ENCODE measurements at places on chromosomes 2 and 18. TPM values are rescaled to one million over a fixed set of nuclear protein-coding genes. Genes with fewer than 3 reads are reported as not detected.

- no peak for DNase-seq
Measured at GRCh38 chr18:50560681-50561629, 1.1 kb downstream of the MAPK4 start.

GRCh38 chr2:222465746-222466145 is 41.4 kb downstream of the SGPP2 start:
- DNase-seq, result no peak

DNA sequence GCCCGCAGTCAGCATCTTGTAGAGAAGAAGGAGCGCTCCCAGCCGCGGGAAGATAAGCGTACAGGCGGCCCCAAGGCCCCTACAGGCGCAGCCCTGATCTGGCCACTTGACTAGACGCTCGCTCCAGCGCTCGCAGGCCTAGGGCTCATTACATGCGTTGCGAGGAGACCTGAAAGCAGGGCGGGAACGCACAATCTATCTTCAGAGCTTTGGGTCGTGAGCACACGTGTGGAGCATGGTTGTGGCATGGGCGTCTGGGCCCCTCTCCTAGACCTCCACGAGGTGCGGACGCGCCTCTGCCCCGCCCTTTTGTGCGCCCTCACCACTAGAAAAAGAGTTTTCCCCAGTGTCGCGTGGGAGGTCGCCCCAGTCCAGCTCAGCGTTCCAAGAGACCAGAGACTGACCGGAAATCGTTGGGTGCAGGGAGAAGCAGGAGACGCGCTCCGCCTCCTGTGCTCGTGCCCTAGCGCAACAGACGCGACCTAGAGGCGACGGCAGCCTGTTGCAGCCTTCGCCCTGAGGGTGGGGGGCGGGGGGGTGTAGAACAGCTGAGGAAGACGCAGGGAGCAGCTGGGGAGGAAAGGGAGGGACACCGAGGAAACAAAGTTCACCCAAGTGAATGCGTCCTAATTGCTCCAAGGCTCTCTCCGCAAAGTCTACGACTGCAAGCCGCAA is 12.6 kb downstream of the NR4A2 start:
- no peak for DNase-seq

DNA sequence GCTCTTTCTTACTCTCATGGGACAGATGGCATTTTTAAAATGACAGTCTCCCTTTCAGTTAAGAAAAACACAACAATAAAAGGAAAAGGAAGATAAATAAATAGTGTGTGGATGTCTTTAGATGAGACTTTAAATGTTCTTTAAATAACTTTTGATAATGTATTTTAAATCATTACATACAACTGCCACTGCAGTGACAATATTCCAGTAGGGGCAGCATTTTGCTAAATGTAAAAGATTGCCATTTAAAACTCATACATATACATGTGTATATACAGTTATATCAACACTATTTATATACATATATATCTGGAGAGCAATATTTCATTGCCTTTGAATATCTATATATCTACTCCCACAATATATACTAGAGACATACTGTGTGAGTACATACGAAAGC is 90.7 kb downstream of the INO80D start:
- no peak for DNase-seq

GRCh38 chr2:1869248-1869647 is 124.9 kb upstream of the PXDN start:
- no peak for DNase-seq

GRCh38 chr2:173058673-173059072 is 17.0 kb upstream of the MAP3K20 start:
- no peak for DNase-seq

GRCh38 chr2:217357886-217358620 is 498.2 kb upstream of the TNP1 start:
- no peak for DNase-seq

- DNase-seq, result no peak
Measured at GRCh38 chr2:33212151-33212550, 264.3 kb upstream of the RASGRP3 start.

DNA sequence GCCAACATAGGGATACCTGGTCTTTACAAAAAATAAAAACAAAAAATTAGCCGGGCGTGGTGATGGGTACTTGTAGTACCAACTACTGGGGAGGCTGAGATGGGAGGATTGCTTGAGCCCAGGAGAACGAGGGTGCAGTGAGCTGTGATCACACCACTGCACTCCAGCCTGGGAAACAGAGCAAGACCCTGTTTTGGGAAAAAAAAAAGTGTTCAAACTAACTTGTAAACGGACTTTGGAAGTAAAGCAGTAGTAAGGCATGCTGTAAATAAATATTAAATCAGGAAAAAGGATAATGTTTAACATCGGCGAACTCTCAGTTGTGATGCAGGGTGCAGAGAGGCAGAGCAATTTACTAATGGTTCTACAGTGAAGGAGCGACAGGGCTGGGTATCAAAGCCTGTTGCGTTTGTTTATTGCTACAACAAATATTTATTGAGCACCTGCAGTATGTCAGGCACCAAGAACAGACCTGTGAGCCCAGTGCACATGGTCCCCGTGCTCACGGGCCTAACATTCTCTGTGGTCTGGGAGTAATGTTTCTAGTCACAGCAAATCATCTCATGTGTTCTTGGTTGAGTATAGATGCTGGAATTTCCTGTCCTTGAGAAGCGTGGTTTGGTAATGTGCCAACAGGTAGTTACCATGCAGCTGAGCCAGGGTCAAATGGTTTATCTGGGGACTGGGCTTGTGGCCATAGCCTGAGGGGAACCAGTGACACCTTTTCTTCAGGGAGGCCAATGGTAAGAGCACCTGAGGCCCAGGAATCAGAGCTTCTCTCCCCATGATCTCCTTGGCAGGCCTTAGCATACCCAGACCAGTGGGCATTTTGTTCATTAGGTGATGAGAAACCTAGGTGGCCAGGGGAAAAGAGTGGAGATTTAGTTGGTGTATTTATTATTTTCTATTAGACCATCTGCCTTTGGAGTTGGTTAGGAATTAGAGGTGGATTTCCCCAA is 27.9 kb upstream of the GREB1 start:
- no peak for DNase-seq

DNA sequence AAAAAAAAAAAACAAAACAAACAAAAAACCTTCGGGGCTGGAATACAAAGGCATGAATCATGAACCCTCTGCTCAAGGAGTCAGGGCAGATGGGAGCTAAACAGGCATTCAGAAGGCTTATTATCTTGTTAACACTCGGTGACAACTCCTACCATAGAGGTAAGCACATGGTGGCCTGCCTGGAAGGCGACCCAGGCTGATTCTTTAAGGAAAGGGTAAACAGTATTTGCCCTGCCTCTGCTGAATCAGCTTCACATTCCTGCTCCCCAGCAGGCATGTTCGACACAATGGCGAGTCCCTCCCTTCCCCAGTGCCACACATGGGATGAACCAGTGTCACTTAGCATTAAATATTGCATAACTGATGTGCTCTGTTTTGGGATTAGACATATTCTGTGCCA is 191.9 kb downstream of the ARL4C start:
- DNase-seq, result no peak

DNA sequence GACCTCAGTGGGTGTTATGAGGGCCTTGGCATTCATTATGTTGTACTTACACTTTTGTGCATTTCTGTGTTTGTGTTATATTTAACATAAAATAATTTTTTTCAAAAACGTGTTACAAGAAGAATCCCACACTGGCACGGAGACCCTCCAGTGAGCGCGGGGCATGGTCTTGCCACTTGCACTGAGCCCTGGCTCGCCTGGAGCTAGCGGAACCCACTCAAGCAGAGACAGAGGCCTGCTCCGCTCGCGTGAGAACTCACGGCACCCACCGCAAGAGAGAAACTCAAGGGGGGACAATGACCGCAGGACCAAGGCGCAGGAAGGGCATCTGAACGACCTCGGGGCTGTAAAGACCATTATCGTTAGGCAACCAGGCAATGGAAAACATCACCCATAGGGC is 248.0 kb upstream of the SOX11 start:
- no peak for DNase-seq

- no peak for DNase-seq
Measured at GRCh38 chr2:37350034-37350433, 5.6 kb downstream of the QPCT start.

DNA sequence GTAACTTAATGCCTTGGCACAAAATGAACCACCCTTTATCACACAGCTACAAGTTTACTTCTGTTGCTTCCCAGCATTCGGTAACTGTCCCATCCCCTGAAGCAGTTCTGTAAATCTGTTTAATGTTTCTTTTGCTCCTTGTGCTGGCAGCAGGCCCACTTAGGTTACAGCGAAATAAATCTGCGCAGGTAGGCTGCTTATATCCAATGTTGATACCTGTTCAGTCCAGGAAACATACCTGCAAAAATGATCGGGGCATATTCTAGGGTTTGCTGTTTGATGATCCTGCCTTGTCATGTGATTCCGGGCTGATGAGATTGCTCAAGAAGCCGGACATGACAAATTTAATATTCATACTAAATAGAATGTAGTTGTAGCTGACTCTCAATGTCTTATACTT is 23.3 kb downstream of the PELI1 start:
- no peak for DNase-seq

GRCh38 chr18:44801781-44802180 is 121.1 kb downstream of the SETBP1 start:
- no peak for DNase-seq

DNA sequence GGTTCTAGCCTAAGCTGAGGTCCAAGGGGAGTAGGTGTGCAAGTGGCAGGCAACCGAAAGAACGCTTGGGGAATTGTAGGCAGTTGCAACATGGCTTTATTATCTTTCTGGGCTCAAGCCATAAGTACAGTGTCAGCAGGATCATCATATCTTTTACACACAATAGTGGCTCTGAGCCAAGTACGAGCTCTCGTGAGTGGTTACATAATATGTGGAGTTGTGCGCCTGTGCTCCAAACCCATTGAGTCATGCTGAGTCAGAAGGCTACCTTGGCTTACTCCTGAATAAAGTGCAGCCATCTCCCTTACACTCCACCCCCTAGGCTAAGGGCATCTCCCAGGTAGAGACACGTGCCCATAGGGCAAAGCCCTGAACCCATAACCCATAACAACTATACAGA is 233.9 kb downstream of the SATB2 start:
- DNase-seq, result no peak

GRCh38 chr2:20120569-20121416 is 69.4 kb upstream of the LAPTM4A start:
- DNase-seq, result no peak

- DNase-seq, result no peak
Measured at GRCh38 chr2:108370080-108370479, 7.7 kb upstream of the SULT1C4 start.

GRCh38 chr2:164335947-164336346 is 285.3 kb downstream of the GRB14 start:
- no peak for DNase-seq

DNA sequence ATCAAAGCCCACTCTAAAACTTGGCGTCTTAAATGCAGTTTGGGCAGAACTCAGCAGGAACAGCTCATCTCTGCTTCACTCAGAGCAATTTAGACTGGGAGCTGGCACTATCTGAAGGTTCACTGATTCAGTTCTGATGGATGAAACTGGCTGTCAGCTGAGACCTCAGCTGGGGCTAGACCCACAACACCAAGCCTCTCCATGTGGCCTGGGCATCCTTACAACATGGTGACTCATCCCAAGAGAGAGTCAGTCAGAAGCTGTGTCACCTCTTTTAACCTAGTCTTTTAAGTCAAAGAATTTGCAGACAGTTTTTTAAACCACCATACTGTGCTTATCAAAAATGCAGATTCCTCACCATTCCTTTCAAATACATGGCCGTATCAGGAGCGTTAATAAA is 62.6 kb upstream of the ZNF397 start:
- DNase-seq, result no peak

DNA sequence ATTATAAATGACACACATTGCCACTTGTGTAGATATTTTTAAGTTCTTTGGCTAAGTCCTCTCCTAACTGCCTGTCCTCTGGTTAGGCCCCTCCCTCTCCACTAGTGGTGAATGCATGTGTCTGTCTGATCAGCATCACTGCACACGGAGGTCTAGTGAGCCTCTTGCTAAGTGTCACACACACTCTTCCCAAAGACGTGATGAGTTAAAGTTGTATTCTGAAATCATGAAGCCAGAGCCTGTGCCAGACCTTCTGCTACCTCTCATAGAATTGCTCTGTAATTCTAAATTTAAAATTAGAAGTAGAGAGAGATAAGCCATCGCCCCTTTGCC is 41.3 kb downstream of the RALB start:
- DNase-seq, result no peak

GRCh38 chr2:170369894-170370293 is 191.9 kb downstream of the MYO3B start:
- DNase-seq, result no peak

- no peak for DNase-seq
Measured at GRCh38 chr2:52968043-52968442, 799.6 kb upstream of the CHAC2 start.

DNA sequence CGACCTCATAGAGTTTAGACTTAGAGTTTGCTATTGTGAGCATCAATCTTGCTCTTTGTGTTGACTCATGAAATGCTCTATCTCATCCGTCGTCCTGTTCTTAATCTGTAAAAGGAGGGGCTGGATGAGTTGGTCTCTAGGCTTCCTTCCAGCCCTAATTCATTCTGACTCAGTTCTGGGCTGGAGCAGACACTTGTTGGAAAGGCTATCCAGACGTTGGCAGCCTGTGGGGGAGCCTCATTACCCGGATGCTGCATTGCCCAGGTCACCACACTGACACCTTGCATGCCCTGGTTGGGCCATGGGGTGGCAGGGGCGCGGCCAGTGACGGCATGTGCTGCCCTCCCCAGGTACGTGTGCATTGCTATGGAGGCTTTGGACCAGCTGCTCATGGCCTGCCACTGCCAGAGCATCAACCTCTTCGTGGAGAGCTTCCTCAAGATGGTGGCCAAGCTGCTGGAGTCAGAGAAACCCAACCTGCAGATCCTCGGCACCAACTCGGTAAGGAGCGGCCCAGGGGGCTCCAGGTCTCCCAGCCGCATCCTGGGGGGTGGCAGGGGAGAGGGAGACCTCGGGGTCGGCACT is 61.5 kb downstream of the EFR3B start:
- DNase-seq, result no peak

- no peak for DNase-seq
Measured at GRCh38 chr2:3709225-3709624, 5.8 kb downstream of the DCDC2C start.

Gene SH3RF3
- 0.31 TPM for total RNA-seq

Gene ALPI
- total RNA-seq, result not detected

Gene CDH2
- not detected for total RNA-seq

Gene NAT8
- total RNA-seq, result not detected

Gene SLC38A11
- not detected for total RNA-seq

Gene ANKRD29
- not detected for total RNA-seq

Gene TMEM178A
- not detected for total RNA-seq

Gene CAMKMT
- total RNA-seq, result 11.4 TPM

Gene CNGA3
- total RNA-seq, result not detected
